ENCODE measurements at places on chromosomes 5 and 9.

DNA sequence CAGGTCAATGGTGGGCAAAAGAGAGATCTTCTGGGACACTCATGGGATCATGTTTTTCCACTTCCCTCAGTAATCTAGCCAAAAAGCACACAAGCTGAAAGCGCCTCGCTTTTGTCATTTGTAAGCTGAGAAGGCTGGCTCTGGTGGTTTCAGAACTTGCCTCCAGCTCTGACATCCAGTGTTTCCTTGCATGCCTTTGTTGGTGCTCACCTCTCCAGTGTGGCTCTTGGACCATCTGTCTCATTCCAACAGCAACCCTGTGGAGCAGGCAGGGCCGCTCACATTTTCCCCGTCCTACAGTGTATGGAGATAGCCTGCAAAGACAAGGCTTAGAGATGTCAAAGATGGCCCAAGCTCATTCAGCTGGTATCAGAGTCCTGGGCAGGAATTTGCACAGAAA is 160.8 kb upstream of the KLF4 start:
- no peak for DNase-seq

GRCh38 chr5:158898185-158899177 is 201.2 kb downstream of the EBF1 start:
- DNase-seq = no peak

- no peak for DNase-seq
Observed at GRCh38 chr9:97374811-97375210, 37.1 kb upstream of the TDRD7 start.

DNA sequence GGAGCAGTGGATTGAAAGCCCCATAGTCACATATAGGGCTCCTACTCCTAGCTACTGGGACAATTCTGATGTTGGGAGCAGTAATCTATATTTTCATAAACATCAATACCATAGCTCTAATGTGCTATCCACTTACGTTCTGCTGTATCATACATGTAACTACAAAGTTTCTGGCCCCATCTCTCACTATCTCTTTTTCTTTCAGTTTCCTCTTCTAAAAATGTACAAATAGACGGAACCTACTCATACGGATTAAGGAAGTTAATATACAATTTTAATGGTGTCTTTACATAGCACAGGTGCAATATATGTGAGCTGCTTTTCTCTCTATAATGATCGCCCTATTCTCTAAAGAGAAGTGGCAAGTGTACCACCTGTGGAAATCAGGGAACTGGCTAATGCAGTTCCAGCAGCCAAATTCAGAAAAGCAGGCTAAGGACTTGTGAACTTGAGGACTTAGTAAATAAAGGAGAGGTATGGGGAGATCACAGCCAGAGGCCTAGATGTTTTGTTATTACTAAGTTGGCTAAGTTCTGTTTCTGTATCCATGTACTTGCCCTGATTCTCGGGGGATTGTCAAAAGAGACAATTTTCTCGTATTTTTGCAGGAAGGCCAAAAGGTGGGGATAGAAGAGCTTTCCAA is 1021.9 kb downstream of the CDH12 start:
- no peak for DNase-seq

DNA sequence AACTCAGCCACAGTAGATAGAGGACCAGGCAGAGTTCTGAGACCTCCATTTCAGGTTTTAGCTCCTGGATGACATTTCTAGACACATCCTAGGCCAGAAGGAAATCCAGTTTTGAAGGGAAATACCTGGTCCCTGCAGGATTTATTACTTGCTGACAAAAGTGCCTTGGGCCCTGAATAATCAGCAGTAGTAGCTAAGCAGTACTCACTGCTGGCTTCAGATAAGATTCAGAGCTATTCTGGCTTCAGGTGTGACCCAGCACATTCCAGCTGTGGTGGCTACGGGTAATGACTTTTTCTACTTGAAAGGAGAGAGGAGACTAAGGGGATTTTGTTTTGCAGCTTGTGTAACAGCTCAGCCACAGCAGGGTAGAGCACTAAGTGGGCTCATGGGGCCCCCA is 34.0 kb downstream of the NDUFAF2 start:
- no peak for DNase-seq

GRCh38 chr9:37410969-37411785 is 11.3 kb upstream of the GRHPR start:
- no peak for DNase-seq

DNA sequence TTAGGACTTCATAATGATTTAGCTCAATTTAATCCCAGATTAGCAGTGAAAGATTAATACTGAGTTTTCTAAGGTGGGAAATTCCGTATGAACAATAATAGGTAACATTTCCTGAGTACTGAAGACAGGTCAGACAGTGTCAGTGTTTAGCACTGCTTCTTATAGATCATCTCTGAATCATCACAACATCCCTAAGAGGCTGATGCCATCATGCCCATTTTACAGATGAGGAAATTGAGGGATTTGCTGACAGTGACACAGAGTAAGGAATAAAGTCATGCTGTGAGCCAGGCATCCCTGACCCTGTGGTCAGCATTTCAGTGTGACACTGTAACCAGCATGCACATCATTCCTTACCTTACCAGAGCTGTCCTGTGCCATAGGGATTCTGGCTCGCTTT is 44.5 kb downstream of the DAPK1 start:
- no peak for DNase-seq

- DNase-seq = no peak
Observed at GRCh38 chr5:131693894-131694293, 58.9 kb upstream of the RAPGEF6 start.

DNA sequence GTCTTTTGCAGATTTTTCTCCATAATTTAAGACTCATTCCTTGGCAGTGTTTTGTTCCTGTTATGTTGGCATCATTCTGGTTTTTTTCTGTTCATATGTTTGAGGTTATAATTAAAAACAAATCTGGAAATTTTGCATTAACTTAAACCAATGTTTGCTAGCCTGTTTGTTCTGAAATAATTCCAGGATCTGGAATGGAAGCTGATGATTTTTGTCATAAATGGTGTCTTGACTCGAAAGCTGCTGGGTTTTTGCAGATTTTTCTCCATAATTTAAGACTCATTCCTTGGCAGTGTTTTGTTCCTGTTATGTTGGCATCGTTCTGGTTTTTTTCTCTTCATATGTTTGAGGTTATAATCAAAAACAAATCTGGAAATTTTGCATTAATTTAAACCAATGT is 318.7 kb upstream of the IRX4 start:
- DNase-seq = no peak

GRCh38 chr5:169763376-169764017 is 126.4 kb downstream of the DOCK2 start:
- no peak for DNase-seq

- no peak for DNase-seq
Observed at GRCh38 chr5:5364932-5365331, 57.5 kb upstream of the ICE1 start.

DNA sequence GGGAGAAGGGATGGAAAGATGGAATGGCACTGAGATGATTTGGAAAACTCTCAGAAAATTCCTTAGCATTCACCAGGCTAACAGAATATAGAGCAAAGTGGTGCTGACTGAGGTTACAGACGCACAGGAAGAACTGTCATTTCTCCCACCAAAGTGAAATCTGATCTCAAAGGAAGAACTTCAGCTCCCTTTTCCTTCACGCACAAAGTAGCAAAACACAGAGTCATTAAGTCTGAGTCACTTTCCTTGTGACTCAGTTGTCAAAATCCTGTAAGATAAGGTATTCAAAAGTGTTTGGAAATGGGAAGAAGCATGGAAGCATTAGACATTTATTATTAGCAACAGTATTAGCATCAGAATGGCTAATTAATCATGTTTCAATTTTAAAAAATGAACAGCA is 11.7 kb downstream of the MPDZ start:
- DNase-seq = no peak

- DNase-seq = no peak
Observed at GRCh38 chr9:133950192-133950591, 41.9 kb downstream of the VAV2 start.

DNA sequence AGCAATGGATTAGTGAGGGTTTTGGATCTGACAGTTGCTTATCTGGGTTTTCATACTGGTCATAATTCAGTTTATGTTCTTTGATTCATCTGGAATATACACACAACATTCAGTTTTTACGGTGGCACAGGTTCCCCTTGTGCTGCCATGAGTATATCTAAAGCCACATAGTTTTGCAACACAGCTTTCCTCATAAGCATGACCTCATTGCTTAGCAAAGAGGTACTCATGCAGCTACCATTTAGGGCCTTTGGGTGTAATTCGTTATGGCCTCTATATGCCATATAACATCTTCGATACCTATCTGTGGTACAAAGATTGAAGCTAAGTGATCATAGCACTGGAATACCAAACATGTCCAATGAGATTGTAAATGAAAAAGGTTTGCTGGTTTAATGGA is 2.9 kb upstream of the RBM22 start:
- DNase-seq = no peak

DNA sequence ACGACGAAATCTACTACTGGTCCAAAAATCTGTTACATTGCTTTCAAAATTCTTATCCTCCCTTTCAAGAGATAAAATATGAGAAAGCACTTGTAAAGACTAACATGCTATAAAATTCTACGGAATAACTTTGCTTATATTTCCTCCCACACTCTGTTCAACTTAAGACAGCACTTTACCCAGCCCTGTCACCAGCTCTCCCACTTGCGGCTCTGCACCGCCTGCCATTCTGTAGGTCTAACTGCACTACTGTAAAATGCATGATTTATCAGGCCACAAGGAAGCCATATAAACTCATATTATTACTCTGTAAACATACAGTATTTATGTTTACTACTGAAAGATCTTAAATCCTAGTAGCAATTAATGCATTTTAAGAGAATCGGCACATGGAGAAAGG is 11.4 kb downstream of the CTNND2 start:
- no peak for DNase-seq

All from activated CD4-positive, alpha-beta T cell treated with anti-CD3 and anti-CD28 coated beads for 1 hour (primary cell).